ENCODE measurements at places on chromosomes 7 and 10.

DNA sequence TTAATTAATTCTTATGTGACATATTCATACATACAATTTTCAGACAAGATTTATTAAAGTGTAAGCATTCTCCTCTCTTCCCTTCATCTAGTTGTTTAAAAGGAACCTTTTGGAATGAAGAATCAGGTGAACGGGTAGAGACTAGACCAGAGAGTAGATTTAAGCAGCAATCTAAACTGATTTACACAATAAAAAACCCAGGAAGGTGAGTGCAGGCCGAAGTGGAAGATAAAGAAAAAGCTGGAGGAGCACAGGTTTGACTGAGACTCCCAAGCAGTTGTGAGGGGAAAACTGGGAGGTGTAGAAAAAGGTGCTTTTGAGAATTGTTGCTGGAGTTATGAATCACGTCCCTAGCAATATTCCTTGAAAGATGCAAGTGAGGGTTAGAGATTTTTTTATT lies 601.1 kb downstream of the SORCS1 start:
- no peak for DNase-seq

DNA sequence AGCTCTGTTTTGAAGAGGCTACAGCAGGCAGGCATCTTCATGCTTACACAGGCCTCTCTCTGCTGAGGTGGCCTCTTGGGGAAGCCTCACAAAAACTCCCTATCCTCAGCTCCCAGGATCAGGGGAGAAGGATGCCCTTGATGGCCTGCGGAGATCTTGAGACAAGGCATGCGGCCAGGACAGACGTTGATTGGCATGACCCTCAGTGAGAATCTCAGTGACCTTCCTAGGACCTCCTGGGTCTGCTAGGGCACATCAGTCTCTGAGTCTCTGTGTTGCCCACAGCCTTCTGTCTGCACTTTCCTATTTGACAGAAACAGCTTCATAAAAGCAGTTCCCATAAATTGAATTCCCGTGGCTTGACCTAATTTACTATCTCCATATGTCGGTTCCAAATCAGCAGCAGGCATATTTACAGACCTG lies 1005.8 kb upstream of the C7orf33 start:
- no peak for DNase-seq

- no peak for DNase-seq
Observed at GRCh38 chr10:117661316-117661715, 118.8 kb downstream of the EMX2 start.

- DNase-seq = peak; percentile 55
Observed at GRCh38 chr10:121886997-121887622, 40.7 kb downstream of the ATE1 start.

GRCh38 chr10:44974628-44975430 lies 3.8 kb downstream of the DEPP1 start:
- DNase-seq = peak; percentile 79

DNA sequence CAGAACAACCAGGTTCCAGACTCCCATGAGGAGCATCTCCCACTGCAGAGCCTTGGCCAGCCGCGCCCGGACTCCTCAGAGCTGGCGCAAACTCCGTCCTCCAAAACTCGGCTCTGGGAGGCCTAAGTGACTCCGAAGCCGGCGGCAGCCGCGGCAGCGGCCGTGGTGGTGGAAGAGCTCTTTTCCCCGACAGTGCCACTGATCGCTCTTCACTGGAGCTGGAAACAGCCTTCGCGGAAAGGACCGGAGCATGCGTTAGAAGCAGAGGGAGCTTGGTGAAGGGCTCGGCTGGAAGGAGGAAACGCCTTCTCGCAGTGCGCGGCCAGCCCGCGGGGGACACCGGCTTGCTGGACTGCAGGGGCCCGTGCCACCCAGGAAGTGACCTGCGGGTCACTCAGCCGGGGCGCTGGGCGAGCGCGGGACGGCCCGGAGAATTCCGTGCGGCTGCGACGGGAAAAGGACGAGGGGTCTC lies 5.0 kb upstream of the HOXA13 start:
- DNase-seq = peak; percentile 52

DNA sequence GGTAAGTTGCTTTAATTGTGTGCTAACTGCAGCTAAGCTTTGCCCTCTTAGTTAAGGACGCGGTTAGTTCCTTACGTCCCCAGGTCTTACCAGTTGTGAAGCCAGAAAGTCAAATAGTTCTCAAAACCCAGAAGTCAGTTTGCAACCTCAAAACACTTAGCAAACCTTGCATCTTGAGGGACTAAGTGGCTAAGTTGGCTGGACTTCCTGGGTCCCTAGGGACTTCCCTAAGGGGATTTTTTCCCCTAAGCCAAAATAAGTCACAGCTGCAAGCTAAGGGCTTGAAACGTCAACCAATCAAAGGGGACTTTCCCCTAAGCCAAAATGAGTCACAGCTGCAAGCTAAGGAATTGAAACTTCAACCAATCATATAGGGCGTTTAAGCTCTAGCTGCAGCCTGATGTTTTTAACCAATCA lies 36.2 kb upstream of the HECW1 start:
- no peak for DNase-seq

GRCh38 chr7:106165337-106165736 lies 53.2 kb upstream of the SYPL1 start:
- no peak for DNase-seq

DNA sequence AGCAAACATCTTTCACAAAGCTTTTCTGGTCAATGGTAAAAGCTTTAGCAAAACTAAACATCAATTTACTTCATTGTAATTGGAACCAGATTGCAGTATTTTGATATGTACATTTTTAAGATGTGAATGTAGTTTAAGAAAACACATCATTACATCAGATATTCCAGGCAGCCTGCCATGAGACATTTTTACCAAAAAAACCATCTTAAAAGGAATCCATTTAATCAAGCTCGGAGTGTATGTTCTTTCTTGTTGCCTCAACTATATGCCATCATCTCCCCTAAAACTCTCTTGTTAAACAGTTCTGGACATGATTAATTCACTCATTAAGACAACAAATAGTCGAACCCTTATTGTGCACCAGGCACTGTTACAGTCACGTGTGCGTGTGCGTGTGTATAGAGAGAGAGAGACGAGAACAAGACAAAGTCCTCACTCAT lies 97.5 kb downstream of the UBE2H start:
- peak; percentile 47 for DNase-seq

DNA sequence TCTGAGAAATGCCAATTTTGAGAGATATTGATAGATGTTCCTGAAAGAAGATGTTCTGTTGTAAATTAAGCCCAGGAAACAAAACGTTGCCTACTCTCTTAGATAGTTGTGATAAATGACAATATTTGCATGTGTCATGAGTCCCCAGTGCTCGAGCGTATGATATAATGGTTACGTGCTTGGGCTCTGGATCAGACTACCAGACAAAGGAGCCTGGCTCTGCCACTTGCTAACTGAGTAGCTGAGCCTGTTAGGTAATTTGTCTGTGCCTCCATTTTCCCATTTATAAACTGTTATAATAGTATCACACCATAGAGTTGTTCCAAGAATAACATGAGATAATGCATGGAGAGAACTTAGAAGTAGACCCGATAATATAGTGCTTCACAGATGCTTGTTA lies 1.8 kb downstream of the A1CF start:
- no peak for DNase-seq

- DNase-seq = peak; percentile 67
Observed at GRCh38 chr7:128791121-128791971, at the start of gene CCDC136. Gene CCDC136 (plus strand): TSS chr7:128791968. CDS start chr7:128792412, 444 bp downstream.

- no peak for DNase-seq
Observed at GRCh38 chr7:17646253-17646956, 293.9 kb downstream of the SNX13 start.

- no peak for DNase-seq
Observed at GRCh38 chr7:5479941-5480517, 56.4 kb upstream of the TNRC18 start.

- DNase-seq = no peak
Observed at GRCh38 chr10:113661332-113661731, 2.5 kb downstream of the NRAP start.

DNA sequence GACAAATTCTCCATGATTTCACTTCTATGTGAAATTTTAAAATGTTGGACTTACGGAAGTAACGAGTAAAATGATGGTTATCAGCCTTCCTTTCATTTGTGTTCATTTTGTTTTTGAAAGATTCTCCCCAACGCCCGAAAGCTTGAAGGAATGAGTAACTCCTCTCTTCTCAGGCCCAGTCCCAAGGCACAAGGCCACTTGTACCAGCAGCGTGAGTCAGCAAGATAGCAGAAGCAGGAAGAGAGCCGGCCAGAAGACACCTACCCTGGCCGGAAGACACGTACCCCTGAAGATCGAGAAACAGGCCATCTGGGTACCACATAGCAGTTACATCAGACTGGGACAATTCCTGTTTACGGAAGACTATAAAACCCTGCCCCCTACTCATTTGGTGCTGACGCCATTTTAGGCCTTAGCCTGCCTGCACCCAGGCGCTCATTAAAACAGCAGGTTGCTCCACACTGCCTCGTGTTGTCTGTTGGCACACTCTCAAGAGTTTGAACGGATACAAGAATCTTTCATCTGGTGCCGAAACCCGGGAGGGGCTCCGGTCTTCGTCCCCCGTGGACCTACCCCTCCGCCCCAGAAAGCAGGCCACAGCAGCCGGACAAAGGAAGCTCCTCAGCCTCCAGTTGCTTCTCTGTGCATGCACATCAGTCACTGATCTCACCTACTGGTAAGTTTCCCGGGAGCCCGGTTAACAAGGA lies 60.4 kb downstream of the LRRC17 start:
- no peak for DNase-seq

DNA sequence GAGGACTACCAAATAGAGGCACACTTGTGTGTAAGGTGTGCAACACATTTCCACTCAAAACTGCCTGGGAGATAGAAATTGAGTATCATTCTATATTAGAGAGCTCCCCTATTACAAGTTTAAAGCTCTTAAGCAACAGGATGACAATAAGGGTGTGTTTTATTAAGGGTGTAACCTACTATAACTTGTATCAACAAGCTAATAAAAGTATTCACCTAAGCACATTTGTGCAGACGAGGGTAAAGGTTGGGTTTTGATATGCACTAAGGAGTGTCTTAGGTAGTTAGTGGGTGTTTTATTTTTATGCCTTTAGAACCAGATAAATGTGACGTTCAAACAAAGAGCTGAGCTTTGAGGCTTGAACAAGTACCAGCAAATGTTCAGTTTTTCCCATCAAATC lies 2.8 kb upstream of the FAM53B start:
- no peak for DNase-seq

- no peak for DNase-seq
Observed at GRCh38 chr7:375901-376305, 85.9 kb downstream of the FOXL3 start.

DNA sequence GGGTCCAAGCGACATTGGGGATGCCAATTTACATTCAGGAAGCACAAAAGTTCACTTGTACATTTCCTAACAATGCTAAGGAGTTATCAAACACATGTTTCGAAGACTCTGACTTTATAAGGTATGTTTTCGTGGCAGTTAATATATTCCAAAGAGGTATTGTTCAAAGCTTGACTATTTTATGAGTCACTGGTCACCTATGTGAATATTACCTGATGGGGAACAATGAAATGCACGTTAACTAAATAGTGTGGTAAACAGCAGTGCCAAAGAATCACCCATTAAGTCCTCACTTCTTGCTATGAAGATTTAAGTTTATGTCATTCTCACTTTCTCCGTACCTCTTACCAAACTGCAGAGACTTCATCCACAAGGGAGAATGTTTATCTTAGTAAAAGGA lies 550.2 kb downstream of the SORCS1 start:
- no peak for DNase-seq

DNA sequence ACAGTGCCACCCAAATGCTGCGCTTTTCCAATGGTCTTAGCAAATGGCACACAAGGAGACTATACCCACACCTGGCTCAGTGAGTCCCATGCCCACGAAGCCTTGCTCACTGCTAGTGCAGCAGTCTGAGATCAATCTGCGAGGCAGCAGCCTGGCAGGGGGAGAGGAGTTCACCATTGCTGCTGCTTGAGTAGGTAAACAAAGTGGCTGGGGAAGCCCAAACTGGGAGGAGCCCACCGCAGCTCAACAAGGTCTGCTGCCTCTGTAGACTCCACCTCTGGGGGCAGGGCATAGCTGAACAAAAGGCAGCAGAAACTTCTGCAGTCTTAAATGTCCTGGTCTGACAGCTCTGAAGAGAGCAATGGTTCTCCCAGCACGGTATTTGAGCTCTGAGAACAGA lies 891.2 kb downstream of the PCDH15 start:
- no peak for DNase-seq

DNA sequence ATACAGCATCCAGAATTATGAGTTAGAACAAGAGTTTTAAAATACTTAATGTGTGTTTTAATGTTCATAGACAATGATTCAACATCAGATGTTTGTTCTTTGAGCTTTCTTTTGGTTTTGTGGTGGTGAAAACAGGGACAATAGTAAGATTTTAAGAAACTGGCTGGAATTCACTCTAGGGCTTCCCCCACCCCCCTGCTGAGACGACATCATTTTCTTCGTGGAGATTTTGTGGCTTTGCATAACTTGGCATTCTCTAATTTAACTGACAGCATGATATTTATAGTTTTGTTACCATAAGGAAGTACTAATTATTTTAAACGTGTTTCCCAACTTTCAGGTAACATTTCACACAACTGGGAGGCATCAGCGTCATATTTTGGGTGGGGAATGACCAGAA lies 184.1 kb downstream of the BICC1 start:
- no peak for DNase-seq

- no peak for DNase-seq
Observed at GRCh38 chr7:121366852-121367431, 29.2 kb downstream of the FAM3C start.

DNA sequence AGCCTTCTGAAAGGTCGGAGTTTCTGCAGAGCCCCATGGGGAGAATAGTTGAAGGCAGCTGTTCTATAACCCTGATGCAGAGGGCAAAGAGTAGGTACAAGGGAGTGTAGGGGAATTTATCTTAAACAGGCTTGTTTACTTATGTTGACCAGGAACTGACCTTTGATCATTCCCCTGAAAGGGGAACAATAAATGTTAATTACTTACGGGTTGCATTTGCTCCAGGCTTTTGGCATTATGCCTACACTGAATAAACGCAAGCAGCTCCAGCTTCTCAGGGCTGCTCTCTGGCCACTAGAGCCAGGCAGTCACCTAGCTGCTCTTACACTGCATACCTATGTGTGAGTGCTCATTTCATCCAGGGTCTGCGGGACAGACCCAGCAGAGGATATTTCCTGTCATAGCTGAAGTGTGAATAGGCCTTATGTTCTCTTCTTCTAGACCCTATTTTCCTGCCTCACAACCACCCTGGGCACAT lies 26.9 kb upstream of the ABCA13 start:
- DNase-seq = no peak

GRCh38 chr10:88680958-88681357 lies 16.7 kb downstream of the LIPF start:
- no peak for DNase-seq

GRCh38 chr10:35226507-35226906 lies 99.9 kb downstream of the CREM start:
- no peak for DNase-seq

- DNase-seq = no peak
Observed at GRCh38 chr7:96596120-96596826, 113.4 kb downstream of the SEM1 start.

GRCh38 chr7:14761510-14762296 lies 140.8 kb downstream of the DGKB start:
- DNase-seq = peak; percentile 89

- no peak for DNase-seq
Observed at GRCh38 chr7:117946151-117946633, 73.0 kb upstream of the CTTNBP2 start.
